ENCODE measurements at places on chromosomes 1 and 21. TPM values are rescaled to one million over a fixed set of nuclear protein-coding genes. Genes with fewer than 3 reads are reported as not detected.

Gene CACNA1S
- not detected for total RNA-seq

Gene CRP
- not detected for total RNA-seq

Gene C21orf58
- total RNA-seq: 11.9 TPM

GRCh38 chr1:24438423-24438901, 22.9 kb downstream of the NIPAL3 start:
- no peak for DNase-seq

- DNase-seq: peak; percentile 82
Measured at GRCh38 chr1:15272009-15272781, 25.2 kb downstream of the FHAD1 start.

Gene XCL2
- total RNA-seq: 0.58 TPM

DNA sequence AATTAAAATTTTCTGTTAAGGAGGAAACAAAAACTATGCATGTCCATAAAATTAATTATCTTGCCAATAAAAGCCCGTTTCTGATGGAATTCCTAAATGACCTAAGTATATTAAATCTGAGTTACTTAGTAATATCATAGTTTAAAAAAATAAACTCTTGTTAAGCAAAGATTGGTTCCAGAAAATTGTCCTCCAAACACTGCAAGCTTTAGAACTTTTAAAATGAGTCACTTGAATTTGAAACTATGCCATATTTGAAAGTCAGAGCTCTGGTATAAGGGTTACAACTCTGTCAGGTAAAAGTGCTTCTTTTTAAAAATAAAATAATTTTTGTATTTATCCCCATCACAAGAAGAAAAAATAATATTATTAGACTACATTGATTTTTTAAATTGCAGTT, 409.5 kb downstream of the PLPP3 start:
- DNase-seq: no peak

DNA sequence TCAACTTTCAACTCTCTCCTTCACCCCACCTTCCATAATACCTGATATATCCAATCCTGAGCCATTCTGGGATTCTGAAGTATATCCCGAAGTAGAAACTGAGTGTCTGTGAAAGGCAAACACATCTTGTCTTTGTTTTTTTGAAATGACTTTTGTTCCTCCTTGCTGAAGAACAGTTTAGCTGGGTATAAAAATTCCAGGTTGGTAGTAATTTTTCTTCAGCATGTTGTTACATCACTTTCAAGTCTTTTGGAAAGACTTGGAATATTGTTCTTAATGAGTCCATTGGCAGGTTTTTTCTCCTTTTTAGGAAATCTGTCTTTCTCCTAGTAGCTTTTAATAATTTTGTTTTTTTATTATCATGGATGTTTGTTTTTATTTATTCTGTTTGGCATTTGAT, 32.7 kb downstream of the CRYAA start:
- DNase-seq: no peak

DNA sequence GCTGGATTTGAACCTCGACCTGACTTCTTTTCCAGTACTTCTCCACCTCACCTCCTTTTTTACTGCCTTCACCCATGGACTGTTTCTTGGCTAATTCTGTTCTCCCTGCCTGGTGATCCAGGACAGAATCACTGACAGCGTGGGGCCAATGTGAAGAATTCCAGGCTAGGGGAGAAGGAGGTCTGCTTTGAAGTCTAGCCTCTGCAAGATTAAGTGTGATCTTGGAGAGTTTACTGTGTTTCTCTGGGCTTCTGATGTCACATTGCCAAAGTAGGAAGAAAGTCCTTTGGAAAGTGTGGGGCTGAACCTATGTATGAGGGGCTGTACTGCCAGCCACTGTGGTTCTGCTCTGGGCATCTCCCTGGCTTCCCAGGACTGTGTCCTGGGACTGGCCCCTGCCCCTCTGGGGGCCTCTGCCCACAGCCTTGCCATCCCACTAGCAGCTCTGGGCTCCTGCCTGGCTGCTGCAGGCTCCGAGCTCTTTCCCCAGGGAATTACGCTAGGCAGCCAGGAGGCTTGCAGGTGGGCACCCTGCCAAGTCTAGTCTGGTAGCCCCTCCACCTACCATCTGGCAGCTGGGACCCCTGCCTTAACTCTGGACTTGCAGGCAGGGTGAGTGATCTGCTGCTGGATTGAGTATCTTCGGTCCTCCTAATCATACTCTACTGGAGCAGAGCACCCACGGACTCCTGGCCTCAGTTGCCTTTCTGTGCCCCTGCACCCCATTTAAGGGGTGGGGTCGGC, 52.2 kb downstream of the YARS1 start:
- no peak for DNase-seq

Gene CFHR1
- total RNA-seq: 0.28 TPM

Gene DENND2C
- 0.80 TPM for total RNA-seq

Gene HES3
- not detected for total RNA-seq

DNA sequence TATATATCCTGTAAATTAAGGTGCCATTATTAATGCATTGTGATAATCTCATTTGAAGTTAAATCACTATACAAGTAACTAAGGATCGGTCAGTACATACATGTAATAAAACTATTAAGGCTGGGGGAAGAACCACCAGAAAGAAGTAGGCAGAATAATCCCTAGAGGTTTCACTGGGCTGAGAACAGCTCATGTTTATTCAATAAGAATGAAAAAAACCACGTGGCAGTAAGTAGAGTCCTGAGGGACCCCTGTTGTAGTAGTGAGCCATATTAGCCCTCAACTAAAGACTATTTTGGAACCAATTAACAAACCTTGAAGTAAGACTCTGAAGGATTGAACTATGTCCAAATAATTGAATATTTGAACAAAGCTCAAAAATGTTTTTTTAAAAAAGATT, 46.9 kb upstream of the ADAM30 start:
- no peak for DNase-seq

Gene ALX3
- not detected for total RNA-seq

DNA sequence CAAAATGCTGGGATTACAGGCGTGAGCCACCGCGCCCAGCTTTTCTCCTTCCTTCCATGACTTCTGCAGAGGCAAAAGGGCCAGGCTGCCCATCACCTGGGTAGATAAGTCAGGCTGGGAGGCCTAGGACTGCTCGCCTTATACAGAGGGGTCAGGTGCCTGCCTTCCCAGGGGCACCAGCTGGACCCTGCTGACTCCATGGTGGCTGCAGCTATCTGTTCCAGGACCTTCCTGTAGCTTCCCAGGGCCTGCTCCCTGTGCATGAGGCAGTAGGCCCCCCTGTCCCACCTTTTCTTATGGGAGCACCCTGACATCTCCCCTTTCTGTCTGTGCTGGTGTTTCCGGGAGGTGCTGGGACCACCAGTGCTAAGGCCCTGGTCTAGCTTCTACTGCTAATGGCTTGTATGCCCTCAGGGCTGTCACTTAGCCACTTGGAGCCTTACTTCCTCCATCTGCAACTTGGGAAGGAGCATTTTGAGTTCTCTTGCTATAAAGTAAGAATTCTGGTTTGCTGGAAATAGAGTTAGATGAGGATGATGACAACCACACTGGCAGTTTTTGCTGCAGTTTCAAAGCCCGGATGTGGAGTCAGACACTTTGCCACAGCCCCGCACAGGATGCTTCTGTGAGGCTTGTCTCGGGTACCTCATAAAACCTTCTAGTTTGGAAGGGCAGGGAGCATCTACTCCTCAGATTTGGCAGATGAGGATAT, 14.4 kb downstream of the SOX13 start:
- DNase-seq: no peak

- DNase-seq: no peak
Measured at GRCh38 chr21:14620152-14620551, 74.0 kb upstream of the SAMSN1 start.

Gene MTF1
- 42.8 TPM for total RNA-seq

GRCh38 chr1:15681349-15682292, 2.5 kb upstream of the PLEKHM2 start:
- DNase-seq: no peak

GRCh38 chr1:228405200-228405978, 1.2 kb downstream of the TRIM11 start:
- no peak for DNase-seq

- no peak for DNase-seq
Measured at GRCh38 chr1:194846488-194846887, 1660.1 kb upstream of the B3GALT2 start.

GRCh38 chr1:194227161-194227560, 1040.7 kb upstream of the B3GALT2 start:
- DNase-seq: no peak

Gene CMPK1
- total RNA-seq: 159 TPM

Data from mucosa of descending colon (tissue), 3 donors.